ENCODE measurements at places on chromosomes 12 and 14. TPM values are rescaled to one million over a fixed set of nuclear protein-coding genes. Genes with fewer than 3 reads are reported as not detected.

The KRT75 gene
- polyA plus RNA-seq = not detected

The IL31 gene
- polyA plus RNA-seq = not detected

DNA sequence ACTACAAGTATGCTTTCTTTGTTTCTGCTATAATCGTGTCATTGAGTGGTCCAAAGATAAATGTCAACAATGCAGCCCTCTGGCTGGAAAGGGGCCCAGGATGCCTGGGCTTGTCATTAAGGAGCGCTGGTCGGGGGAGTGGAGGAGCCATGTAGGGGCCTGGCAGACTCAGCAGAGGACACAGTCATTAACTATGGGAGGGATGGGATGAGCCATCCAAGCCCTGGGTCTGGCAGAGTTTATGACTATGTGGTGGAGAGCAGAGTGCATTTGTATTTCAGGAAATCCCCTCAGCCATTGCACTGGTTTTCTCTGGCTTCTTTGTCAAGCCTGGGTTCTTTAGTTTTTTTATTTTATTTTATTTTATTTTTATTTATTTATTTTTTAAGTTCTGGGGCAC, 243.1 kb downstream of the C12orf75 start:
- DNase-seq = no peak

GRCh38 chr12:105485921-105486320, 155.4 kb downstream of the C12orf75 start:
- no peak for DNase-seq

DNA sequence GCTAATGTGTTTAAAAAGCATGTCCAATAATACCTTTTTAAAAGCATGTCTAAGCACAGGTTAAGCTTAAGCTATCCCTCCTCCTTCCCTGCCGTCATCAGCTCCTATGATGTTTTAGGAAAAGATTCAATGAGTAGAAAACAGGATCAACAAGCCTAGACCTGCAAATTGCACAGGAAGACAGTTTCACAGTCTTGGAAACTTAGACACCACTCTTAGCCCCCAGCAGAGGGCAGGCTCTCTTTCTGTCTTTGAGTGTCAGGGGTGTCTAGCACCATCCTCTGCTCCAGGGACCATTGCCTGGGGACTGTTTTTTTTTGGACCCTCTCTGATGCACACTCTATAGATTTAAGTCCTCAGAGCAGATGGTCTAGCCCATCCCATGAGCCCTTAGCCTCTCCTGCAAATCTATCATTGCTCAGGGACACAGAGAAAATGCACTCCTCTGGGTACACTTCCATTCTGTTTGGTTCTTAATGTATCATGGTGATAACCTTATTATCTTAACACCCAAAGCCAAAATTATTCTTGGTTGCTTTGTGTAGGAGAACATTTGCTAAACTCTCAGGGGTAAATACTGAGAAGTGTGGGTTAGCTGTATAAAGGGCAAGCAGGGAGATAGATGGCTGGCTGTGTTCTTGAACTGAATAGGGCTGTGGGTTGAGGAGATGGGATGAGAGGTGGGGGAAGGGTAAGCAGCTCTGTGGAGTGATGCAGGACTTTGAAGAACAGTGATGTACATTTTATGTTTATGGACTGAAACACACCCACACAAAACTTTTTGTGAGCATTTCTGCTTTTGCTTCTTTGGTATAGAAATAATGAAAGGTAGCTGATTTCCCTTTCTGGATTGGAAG, 259.9 kb upstream of the DDHD1 start:
- DNase-seq = no peak

GRCh38 chr12:94563286-94563685, 87.1 kb downstream of the TMCC3 start:
- DNase-seq = no peak

DNA sequence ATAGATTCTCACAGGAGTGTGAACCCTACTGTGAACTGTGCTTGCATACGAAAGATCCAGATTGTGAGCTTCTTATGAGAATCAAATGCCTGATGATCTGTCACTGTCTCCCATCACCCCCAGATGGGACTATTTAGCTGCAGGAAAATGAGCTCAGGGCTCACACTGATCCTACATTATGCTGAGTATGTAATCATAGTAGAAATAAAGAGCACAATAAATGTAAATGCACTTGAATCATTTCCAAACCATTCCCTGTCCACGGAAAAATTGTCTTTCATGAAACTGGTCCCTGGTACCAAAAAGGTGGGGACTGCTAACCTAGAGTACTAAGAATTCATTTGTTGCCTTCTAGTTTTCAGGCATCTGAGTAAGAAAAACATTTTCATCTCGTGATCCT, 1215.8 kb upstream of the TMEM132C start:
- DNase-seq = no peak

DNA sequence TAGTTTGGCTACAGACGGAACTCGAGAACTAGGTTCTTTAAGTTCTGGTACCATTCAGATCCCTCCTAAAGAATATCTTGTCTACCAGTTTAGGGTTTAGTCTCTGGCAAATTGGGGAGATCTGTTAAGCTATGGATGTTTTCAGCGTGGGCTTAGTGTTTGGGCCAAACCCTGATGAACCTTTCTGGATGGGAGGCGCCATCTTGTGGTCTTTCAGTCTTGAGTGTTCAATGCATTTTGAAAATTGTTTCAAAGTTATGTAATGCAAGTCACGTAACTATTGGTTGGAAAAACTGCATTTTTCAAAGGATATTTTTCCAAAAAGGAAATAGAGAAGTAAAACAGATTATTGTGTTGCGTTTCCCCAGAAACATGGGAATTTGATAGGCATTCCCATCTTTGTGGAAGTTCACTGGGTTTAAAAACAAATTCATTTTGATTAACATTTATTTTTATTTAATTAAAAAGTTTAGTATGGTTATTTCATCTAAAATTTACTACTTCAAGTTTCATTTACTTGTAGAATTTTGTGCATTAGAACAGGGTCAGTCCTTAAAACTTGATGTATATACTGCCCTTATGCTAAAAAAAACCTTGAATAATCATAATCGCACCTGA, 169.0 kb downstream of the PRIMA1 start:
- DNase-seq = peak; percentile 30

GRCh38 chr12:113555226-113555625, 83.6 kb upstream of the LHX5 start:
- no peak for DNase-seq

- no peak for DNase-seq
These were observed 7.2 kb upstream of the SELPLG start for GRCh38 chr12:108640802-108641445.

DNA sequence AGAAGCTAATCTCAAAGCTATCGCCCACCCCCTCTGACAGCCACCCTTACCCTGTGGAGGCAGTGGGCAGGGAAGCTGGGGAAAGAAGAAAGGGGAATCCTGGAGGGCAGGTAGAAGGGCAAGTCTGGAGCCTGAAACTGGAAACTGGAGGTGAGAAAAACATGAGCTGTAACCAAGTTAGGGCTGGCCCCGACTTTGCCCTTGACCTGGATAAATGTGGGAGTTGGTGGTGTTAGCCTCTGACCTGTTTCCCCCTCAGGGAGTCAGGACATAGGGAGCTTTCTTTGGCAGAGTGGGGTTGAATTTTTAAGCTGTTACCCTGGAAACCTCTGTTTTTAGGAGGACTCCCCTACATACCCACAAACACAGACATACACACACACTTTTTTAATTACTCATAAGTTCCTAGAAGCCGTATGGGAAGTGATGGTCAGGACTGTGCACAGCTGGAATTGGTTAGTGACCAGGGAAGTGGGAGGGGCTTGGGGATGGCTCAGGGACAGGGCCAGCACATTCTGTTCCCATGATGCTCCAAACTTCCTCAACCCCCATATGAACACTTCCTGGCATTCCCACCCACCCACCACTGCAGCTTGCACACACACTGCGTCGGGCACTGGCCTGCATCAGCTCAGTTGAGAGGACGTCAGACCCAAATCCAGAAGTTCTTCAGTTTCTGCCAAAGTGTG, 5.0 kb upstream of the MMP19 start:
- peak; percentile 90 for DNase-seq

- no peak for DNase-seq
These were observed 181.8 kb downstream of the ATXN7L3B start for GRCh38 chr12:74719447-74719846.

DNA sequence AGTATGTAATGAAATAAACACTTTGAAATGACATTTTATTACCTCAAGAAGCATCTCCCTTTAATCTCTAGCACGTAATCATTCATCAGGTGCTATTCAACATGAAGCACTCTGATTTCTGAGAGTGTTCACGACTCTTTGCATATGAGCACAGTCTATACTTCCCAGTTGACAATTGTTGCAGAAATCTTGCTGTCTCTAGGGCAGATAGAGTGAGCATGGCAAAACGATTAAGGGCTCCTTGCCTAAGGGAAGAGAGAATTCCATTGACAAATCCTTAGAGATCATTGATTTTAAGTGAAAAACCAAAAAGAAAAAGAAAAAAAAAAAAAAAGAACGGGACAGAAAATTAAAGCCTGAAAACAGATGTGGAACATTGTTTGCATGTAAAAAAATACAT, 107.6 kb downstream of the C12orf50 start:
- no peak for DNase-seq

DNA sequence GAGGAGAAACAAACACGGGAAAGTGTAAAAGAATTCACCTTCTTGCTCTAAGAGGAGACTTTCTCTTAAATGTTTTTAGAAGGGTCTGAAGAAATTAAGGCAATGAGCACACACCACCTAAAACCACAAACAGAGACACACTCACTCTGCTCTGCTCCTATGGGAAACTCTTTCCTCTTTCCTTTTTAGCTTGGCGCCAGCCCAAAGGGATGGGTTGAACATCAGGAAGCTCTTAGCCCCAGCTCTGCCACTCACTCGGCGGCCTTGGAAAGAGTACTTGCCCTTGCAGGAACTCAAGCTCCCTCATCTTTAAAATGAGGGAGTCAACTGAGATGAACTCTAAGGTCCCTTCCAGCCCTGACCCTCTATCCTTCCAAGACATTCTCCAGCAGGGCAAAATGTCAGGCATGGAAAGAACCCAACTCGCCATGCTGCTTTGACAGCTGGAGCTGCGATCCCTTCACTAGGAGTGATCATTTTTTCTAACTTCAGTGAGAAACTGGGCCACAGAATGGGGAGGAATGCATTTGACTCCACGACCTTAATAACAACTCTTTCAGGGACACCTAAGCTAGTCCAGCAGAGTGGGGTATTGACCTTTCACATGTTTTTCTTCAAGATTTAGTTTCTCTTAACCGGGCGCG, 980 bp upstream of the RNASE8 start:
- DNase-seq = no peak

GRCh38 chr14:83614956-83615355, 1915.0 kb upstream of the FLRT2 start:
- no peak for DNase-seq
